NCI-H345 (cell line): ENCODE measurements at places on chromosomes 3 and 15.

DNA sequence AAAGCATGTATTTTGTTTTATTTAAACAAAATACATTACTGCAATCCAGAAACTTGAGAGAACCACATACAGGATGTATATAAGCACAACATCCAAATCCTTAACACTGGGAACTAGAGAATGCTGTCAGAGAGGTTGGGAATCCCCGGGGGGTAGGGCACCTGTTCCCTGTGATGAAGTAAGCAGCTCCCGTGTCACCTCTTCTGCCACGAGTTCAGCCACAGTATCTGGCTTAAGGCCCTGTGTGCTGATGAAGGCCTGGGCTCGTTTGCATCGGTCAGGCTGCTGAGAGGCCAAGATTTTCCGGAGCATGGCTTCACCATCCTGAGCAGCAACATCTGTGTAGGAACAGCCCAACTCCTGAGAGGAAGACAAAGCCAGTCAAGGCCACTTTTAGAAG lies 36.4 kb downstream of the EIF3J start:
- DNase-seq = no peak

- no peak for DNase-seq
Measured at GRCh38 chr3:23778446-23778845, 27.3 kb upstream of the UBE2E1 start.

GRCh38 chr15:101161656-101162055 lies 90.2 kb downstream of the CHSY1 start:
- no peak for DNase-seq

GRCh38 chr3:32004113-32004765 lies 22.7 kb downstream of the ZNF860 start:
- DNase-seq = no peak

DNA sequence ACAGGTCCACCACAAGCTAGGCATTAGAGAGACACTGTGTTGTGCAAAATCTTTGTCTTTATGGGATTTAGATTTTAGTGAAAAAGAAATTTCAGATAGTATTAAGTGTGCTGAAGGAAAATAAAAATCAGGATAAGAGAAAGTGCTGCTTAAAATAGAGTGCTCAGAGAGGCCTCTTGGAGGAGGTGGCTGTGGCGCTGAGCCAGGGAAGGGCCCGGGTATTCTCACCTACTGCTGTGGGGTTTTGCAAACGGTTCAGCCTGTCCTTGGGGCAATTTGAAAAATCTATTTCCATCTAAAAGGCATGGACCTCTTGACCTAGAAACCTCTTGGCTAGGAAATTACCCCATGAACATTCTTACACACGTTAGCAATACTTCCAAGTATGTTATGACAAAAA lies 267.7 kb downstream of the TJP1 start:
- DNase-seq = no peak

DNA sequence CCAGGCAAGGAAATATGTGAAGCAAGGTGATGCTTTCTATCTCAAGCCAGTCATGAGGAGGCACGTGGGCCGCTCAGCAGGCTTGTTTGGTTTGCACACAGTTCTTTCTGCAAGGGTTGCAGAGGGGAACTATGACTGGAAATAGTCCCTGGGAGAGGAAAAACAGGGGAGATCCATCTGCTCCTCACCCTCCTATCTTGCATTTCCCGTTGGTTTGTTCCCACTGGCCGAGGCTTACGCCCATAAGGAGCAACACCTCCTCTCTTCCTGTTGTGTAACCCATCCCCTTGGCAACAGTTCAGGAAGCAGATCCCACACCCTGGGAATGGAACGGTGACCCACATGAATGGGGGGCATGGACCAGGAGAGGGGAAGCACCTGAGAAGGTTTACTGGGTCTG lies 72.1 kb upstream of the MAGI1 start:
- no peak for DNase-seq
